HS-5 (cell line): ENCODE measurements at places on chromosomes 7 and 10.

DNA sequence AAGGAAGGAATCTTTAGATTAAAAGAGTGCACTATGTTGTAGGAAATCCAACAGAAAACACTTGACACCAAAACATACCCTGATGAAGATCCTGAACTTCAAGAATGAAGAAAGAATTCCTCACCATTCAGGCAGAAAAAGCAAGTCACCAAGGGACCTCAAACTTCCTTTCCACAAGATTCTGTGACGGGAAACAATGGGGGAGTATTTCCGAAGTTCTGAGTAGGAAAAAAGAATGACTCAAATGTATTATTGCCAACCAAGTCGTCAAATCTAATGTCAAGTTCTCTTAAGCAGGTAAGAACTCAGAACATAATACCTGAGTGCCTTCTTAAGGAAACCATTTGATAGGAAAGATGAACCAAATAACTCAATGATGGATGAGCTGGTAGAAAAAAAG lies 44.7 kb upstream of the MTURN start:
- no peak for DNase-seq

DNA sequence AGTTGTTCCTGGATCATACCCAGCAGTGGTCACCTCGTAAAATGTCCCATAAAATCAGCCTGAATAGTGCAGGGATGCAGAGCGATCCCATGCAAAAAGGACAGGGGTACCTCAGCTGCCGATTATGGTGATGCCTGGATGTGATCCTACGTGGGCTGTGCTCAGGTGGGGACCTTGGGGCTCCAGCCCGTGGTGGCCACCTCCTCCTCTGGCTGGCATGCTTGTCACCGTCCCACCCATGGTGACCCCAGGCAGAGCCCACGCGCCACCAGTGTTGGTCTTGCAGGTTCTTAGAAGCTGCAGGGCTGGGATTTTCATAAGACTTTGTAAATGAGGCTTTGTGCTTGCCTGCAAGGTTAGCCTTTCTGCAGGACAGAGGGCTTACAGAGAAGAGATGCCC lies 97.2 kb downstream of the GLRX3 start:
- DNase-seq: no peak

DNA sequence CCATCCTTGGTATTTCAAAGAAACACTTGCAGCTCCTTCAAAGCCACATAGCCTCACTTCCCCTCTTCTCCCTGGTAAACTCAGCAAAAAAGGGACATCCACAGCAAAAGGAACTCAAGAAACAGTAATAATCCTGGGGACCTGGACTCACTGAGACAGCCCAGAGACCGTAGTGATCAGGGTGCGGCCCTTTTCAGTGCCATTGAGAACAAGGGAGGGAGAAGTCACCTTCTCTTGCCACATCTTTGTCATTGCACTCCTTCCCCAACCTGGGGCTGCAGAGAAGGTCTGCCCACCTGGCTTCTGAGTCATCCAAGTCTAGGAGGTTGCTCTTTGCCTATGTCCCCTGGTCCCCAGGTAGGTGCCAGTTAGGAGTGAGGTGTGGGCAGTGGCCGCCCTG lies 93.9 kb upstream of the SH2B2 start:
- no peak for DNase-seq

DNA sequence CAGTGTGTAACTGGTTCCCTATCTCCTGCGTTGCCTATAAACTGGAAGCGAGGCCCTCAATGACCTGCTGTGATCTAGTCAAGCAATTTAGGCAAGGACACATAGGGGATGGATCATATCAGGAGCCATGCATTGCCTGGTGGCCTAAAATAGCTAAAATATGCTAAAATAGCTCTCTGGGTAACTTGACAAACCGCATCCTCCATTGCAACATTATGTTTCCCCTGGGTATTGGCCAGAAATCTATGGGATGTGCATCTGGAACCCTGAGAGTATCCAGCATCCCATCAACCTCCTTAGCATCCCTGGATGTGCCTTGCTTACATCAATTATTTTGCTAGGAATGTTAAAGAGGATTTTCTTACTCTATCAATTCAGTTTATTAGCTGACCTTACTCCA lies 91.7 kb upstream of the ADCY1 start:
- no peak for DNase-seq

- no peak for DNase-seq
These were observed 9.1 kb downstream of the TTYH3 start for GRCh38 chr7:2640846-2641316.

- peak; percentile 25 for DNase-seq
These were observed 18.0 kb downstream of the NUDT5 start for GRCh38 chr10:12177642-12178041.

DNA sequence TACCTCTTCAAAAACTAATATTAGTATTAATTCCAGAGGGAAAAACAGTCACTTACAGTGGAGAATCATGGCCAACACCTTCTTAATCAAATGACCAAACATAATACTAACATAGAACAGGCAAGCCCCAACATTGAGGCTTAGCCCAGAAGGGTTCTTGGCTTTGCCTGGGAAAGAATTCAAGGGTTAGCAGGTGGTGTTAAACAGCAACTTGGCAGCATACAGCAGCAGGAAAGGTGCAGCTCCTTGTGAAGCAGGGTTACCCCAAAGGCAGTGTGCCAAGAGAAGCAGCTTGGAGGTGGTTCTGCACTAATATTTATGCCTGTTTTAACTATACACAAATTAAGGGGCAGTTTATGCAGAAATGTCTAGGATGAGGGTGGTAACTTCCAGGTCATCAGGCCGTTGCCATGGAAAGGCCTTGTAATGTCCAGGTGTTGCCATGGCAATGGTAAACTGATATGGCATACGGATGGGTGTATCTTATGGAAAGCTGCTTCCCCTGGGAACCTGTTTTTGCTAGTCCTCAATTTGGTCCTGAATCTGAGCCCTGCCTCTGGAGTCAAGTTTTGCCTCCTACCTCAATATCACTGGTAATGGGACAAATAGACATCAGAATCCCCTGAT lies 27.2 kb upstream of the BEND7 start:
- DNase-seq: no peak

DNA sequence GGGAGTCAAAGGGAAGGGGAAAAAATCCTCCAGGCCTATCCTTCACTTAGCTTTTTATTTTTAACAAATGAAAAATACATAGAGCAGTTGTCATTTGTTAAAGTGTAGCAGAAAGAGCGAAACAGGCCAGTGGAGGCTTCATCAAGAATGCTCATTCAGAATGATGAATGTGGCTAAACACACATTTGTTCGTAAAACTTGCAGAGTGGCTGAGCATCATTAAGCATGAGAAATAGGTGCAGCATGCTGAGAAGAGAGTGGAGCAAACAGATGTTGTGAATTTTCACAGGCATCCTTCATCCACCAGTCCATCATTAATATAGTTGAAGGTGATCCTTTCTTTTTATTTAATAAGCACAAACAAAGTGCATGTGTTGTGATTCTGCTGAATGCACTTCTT lies 407.6 kb downstream of the LRMDA start:
- DNase-seq: no peak

DNA sequence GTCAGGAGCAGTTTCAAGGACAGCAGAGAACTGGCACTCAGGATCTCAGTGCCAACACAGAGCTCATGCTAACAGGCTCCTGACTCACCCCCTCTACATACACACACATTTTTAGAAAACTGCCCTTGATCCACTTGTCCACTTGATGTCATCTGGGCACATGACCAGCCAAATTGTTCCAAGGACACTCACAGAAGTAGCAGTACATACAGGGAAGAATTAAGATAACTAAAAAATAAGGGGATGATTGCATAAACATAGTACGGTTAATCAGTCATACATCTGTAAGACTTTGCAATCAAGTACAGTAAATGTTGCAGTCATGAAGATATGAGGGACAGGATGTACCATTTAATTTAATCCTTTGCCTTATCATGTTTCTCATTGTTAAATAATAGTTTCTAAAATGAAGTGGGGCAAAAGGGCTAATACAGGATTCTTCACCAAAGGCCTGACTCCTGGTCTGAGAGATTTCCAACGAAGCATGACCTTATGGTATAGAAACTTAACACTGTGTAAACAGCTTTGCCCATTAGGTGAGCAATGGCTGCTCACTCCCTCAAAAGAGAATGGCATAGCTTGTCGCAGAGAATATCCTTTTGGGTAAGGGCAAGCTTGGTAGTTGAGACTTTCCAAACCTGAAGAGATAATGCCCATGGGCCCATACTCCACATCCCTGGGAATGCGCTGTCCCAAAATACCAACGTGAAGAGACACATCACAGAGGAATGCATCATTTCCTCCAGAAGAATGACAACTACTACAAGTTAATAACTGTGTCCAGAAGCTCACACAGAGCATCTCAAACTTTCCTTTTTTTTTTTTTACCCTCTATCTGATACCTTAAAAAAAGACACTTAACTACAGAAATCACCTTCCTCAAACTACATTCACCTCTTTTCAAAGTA lies 94.1 kb downstream of the ARMH3 start:
- no peak for DNase-seq

DNA sequence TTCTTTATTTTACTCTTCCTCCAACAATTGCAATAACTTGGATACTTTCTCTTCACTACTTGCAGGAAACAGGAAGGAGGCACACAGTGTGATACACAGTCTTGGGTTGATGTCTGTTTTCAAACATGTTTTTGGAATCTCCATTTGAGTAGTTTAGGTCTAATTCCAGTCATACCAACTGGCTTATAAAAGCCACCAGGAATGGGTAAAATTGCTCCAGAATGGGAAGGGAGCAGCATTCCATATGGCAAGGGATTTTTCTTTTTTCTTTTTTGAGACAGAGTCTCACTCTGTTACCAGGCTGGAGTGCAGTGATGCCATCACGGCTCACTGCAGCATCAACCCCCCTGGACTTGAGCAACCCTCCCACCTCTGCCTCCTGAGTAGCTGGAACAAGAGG lies 545.1 kb upstream of the GALNT17 start:
- DNase-seq: no peak

GRCh38 chr7:77887567-77887966 lies 89.0 kb downstream of the PHTF2 start:
- peak; percentile 44 for DNase-seq

GRCh38 chr7:99210265-99210970 lies 2.5 kb upstream of the KPNA7 start:
- no peak for DNase-seq

DNA sequence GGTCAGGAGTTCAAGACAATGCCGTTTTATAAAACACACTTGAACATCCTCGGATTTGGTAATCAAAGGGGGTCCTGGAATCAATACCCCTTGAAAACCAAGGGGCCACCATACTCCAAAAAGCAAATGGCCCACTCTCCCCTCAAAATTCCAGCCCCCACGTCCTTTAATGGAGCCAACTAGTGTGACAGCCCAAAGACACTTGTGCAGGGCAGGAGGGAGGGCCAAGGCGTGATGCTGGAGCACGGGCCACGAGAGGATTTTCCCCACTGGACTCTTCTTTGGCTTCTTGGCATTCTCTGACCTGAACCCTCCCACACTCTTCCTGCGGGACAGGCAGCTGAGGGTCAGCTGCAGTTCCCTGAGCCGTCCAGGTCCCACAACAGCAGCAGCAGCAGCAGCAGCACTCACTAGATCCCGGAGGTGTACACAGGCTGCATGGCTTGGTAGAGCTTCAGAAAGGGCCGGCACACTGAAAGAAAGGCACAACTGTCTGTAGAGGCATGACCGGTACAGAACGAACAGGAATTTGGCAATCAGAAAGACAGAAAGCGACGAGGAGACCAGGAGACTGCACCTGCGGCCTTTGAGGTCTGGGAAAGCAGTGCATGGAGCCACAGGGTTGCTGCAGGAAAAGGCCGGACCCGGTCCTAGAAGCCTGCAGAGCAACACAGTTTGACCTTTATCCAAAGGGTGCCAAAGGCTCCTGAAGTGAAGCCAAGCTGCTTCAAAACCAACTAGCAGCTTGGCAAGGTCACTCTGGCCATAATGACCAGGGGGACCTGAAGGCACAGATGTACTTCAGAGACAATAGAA lies 168.2 kb downstream of the TNS3 start:
- DNase-seq: no peak

DNA sequence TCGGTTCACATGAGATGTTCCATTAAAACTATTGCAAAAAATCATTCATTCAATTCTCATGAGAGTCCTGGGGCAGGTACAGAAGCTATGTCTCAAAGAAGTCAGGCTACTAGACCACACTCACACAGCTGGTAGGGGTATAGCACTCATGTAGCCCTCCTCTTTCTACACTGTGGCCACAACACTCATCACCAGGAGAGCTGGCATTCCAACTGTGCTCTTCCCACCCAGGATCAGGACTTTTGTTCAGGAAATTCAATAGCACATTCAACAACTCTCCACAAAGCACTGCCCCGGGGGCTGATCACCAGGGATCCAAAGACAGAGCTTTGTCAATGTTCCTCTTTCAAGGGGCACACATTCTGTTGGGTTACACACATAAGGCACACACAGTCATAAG lies 31.0 kb upstream of the C10orf90 start:
- no peak for DNase-seq

DNA sequence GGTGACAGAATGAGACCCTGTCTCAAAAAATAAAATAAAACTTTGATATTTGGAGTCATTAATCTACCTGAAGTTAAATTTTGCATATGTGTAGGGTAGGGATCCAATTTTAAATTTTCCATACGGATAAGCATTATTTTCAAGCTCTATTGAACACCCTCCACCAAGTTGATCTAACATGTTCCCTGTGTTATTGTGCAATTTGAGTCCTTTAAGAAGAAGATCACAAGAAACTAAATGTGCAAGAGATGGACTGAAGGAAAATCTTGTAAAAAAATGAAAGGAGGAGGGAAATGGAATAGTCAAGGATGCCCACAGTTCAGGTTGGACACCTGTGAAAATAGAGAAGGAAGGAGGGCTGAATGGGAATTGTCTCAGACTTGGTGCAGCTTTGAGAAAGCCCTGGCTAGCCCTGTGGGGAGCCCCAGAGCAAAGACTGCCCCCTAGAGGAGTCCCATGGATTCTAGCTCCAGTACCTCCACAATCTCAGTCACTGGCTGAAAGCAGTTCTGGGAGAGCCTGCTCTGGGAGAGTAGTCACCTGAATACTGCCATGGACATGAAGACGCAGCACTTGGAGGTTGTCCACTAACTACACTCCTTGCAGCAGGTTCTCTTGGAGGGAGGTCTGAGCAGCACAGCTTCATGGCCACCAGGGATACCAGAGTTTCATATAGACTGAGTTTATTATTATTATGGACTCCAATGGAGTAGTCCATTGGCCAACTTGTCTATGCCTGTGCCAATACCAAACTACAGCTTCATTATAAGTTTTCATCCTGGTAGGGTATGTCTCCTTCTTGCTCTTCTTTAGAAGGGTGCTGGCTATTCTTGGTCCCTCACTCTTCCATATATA lies 5.7 kb upstream of the TIAL1 start:
- DNase-seq: no peak
